Stimulated activated CD4-positive, alpha-beta T cell treated with anti-CD3 and anti-CD28 coated beads, Interleukin-4, amount 100 ng/mL, for 1 hour (primary cell): ENCODE measurements at places on chromosomes 11 and 22.

DNA sequence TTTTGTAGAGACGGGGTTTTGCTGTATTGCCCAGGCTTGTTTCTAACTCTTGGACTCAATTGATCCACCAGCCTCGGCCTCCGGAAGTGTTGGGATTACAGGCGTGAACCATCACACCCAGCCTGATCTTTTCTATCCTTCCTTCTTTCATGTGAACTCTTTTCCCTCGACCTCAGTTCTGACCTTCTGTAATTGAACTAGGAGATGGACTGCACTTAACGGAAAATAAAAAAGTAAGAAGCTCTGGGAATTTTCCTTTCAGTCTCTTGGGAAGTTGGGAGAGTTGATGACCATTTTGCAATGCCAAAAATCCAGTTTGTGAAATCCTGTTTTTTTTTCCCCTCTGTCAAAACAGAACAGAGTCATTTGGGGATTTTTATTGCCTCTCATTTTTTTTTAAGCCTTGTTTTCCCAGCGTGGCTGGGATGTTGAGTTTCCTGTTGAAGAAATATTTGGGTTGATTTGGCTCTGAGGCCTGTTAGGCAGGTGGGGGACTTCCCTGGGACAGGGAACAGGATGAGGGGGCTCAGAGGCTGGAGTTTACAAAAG is 26.9 kb upstream of the CYB5R3 start:
- no peak for DNase-seq

- no peak for DNase-seq
Observed at GRCh38 chr11:26949846-26950245, 44.1 kb upstream of the FIBIN start.

DNA sequence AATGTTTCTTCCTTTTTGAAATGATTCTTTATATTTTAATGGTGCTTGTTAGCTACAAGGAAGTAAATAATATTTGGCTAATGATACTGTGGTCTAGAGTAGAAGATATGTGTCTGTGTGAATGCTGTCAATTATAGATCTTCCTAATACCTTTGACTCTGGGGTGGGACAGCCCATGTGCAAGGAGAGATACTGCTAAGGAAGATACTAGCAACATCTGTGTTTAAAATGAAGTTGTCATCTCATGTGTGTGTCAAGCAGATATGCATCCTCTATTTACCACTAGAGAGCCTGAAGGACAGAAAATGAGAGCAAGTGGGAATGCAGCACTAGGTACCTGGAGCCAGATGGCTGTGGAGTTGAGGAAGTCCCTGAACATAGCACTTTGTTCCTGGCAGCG is 34.1 kb downstream of the PPME1 start:
- DNase-seq = no peak

DNA sequence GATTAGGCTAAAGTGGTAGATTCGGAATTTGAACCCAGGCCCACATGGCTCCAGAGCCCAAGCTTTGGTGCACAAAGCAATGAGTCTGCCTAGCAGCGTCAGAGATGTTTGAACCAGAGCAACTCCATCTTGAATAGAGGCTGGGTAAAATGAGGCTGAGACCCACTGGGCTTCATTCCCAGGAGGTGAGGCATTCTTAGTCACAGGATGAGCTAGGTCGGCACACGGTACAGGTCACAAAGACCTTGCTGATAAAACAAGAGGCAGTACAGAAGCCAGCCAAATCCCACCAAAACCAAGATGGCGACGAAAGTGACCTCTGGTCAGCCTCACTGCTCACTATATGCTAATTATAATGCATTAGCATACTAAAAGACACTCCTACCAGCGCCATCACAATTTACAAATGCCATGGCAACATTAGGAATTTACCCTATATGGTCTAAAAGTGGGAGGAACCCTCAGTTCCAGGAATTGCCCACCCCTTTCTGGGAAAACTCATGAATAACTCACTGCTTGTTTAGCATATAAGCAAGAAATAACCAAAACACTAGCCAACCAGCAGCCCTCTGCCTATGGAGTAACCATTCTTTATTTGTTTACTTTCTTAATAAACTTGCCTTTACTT is 40.3 kb upstream of the DAGLA start:
- no peak for DNase-seq

- no peak for DNase-seq
Observed at GRCh38 chr11:123742031-123742723, 717 bp upstream of the ZNF202 start.

DNA sequence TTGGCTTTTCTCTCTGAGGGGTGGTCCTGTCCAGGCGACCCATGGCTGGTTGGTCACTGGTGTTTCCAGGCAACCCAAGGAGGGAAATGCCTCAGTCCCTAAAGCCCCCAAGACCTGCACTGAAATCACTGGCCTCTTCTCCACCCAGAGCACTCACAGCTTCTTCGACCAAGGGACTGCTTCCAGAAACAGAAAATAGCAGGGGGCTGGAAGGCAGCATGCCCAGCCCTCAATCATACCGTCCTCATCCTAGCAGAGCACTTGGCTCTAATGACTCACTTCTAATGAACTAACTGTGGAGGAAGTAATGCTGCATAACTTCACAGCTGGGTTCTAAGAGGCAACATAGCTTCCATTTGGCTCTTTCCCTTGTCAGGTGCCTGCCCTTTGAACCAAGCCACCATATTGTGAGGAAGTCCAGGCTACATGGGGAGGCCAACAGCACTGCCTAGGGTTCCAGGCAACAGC is 27.6 kb downstream of the DKK3 start:
- no peak for DNase-seq

DNA sequence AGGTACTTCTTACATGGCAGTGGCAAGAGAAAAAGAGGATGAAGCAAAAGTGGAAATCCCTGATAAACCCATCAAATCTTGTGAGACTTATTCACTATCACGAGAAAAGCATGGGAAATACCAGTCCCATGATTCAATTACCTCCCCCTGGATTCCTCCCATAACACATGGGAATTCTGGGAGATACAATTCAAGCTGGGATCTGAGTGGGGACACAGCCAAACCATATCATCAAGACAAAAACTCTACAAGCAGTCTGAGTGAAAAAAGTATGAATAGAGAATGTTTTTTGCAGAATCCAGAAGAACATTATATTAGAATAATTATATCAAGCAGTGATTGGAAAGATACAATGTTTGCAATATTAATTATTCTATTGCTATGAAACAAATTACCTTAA is 893.7 kb downstream of the FAM181B start:
- no peak for DNase-seq

DNA sequence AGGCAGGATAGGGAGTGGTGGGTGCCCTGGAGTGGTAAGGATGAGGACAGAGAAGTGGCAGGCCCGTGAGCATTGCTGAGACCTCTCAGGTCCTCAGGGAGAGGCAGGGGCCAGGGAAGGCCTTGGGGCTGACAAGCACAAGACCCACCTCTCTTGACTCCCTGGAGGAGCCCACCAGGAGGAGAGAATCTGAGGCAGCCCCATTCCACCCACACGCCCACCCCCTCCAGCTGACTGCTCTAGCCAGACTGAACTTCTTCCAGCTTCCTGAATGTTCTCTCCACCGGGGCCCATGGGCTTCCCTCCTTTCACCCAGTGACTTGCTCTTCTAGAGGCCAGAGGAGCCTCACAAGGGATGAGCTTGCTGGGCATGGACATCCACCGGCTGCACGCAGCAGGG is 1403.0 kb downstream of the BRD1 start:
- no peak for DNase-seq

GRCh38 chr11:22508665-22509064 is 117.0 kb downstream of the FANCF start:
- no peak for DNase-seq

DNA sequence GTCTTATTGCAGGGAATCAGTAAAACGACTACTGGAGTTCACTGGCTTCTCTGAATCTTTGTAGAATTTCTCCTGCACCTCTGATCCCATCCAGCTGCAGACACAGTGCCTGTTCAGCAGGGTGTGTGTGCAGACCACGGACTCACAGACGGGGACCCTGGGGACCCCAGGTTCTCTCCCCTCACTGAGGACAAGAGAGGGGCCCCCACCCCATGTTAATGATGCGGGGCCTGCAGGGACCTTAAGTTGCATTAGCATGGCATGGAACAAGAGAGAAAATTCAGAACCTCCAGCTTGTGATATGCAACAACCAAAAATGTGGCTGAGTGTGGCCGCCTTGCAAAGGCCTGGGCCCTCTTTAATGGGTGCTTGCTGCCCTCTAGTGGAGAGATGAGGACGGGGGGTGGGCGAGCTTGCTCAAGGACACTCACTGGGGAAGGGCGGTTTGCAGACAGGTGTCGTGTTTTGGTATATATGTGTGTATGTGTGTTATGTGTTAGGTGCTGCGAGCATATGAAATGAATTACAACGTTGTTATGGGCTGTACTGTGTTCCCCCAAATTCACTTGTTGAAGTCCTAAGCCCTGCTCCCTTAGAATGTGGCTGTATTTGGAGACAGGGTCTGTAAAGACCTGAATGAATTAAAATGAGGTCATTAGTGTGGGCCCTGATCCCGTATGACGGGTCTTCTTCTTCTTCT is 84.4 kb upstream of the SEPTIN5 start:
- peak; percentile 83 for DNase-seq

DNA sequence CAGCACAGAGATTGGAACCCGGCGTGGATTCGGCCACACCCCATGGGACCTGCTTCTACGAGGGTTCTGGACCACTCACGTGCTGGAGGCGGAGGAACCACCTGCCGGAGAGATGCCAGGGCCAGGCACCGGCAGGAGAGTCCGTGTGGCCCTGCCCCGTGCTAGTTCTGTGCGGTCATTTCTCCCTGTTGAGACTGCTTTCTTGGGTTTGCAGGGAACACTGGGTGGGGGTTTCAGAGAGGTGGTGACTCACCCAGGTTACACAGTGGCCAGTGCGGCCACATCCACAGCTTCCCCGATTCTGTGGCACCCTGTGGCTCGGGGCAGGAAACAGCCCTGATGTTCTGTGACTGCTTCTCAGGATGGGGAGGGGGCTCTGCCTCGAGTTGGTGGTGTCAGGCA is 3.6 kb upstream of the PHLDA2 start:
- DNase-seq = no peak

DNA sequence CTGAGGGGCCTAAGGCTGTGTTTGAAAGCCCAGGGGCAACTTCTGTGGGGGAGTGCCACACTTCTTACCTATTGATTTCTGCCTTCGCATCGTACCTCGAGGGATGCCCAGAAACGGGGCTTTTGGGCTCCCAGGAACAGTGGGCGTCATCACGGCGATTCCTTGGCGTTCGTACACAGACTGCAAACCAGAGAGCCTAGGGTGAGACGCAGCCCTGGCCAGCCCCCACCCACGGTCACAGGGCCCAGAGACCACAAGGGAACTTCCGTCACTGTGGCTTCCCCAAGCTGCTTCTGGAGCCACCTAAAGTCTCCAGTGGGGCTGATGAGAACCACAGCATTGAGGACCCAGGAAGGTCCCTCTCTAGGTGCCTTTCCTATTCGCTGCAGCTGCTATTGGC is 91.9 kb downstream of the CTTN start:
- DNase-seq = no peak

- DNase-seq = no peak
Observed at GRCh38 chr11:24932110-24933000, 435.5 kb downstream of the LUZP2 start.

DNA sequence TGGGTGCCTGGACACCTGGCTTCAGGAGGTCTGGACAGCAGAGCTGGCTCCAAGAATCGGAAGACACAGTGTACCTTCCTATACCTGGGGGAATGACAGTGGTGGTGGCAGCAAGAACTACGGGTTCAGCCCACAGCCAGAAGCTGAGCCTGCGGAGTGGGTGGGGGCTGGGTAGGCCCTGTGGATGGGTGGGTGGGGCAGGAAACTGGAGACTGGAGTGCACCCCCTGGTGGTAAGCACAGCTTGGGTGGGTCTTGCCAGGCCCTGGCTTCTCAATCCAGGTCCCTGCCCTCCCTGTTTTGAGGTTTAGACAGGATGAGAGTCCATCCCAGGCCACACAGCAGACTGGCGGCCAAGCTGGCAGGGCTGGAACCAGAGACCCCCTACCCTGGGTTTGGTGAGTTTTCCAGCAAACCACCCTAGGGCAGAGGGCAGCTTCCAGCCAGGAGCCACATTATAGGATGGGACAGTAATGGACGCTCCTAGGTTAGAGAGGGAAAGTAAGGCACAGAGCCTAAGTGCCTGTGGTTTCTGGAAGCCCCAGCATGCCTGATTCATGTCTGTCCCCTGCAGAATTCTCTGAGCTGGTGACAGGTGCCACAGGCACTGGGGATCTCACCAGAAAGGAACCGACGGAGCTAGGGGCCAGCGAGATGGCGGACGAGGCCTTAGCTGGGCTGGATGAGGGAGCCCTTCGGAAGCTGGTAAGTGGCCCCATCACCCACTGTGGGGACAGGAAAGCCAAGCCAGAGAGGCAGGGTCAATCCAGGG is 1.7 kb downstream of the SMTN start:
- peak; percentile 71 for DNase-seq

- DNase-seq = no peak
Observed at GRCh38 chr11:8907116-8907515, 3.9 kb upstream of the AKIP1 start.

DNA sequence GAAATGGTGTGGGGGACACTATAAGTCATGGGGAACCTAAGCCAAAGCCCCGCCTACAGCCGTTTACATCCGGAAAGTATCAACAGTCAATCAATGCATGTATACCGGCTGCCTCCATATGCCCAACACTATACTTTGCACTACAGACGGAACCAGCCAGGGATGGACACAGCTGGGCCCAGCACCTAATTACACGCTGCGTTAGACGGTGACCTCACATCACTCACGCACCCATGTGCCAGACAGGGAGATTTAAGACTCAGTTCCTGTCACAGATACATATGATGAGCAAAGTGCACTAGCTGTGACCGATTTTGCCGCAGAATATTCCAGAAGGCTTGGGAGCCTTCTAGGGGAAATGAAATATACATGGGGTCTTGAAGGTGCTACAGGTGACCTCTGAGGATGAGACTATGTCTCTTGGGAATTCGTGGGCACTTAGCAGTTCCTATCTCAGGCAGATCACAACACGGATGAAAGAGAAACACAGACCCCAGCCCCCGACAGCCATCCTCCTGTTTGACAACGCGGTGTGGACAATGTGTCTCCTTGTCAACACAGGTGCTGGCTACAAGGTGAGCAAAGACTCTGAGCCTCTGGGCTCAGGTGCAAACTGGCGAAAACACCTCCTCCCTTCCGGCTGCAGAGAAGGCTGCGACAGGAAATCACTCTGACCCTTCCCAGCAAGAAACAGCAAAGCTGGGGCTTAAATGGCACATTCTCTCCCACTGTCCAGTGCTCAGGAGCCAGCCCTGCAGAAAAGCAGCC is 8.0 kb downstream of the AHNAK start:
- no peak for DNase-seq

GRCh38 chr11:93474123-93474522 is 69.1 kb downstream of the SMCO4 start:
- no peak for DNase-seq

DNA sequence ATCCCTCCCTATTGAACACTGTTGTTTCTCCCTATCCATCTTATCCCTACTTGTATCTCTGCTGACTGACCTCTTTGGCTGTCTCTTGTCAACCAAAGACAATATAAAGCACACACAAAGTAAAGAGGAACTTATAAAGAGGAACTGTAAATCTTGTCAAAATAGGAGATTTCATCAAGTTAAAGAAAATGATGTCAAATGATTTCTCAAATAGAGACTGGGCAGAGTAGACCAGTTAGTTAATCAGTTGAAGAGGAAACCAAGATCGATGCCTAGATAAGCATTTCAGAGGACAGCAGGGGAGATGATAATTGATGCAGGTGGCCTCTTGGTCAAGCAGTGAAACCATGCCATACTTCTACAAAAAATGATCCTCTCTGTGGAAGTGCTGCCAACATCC is 22.7 kb downstream of the KCNQ1OT1 start:
- no peak for DNase-seq

- DNase-seq = no peak
Observed at GRCh38 chr11:17525570-17525969, 18.6 kb downstream of the USH1C start.

- DNase-seq = no peak
Observed at GRCh38 chr11:106309070-106309684, 231.7 kb downstream of the AASDHPPT start.
